Cardiac muscle cell (in vitro differentiated cells and primary cell): ENCODE measurements at places on chromosomes 1 and 21. TPM values are rescaled to one million over a fixed set of nuclear protein-coding genes. Genes with fewer than 3 reads are reported as not detected.
A peak's percentile ranks its signal among the peaks of the same experiment; 100 is the strongest.

The KLHDC9 gene
- 36.5 and 42.4 TPM in 2 replicates for total RNA-seq

The SLC30A7 gene
- total RNA-seq: 6.1 and 6.9 TPM in 2 replicates

GRCh38 chr1:154767315-154768240, 102.5 kb downstream of the KCNN3 start:
- H3K36me3 ChIP-seq: no peaks in the 10 kb centered on the region
- H3K27me3 ChIP-seq: peaks cover 24% of the 10 kb centered on the region
- no peak for DNase-seq
- no peak overlapping the region for H3K4me3 ChIP-seq
- H3K27ac ChIP-seq: no peak overlapping the region
- H3K4me1 ChIP-seq: no peaks in the 10 kb centered on the region

DNA sequence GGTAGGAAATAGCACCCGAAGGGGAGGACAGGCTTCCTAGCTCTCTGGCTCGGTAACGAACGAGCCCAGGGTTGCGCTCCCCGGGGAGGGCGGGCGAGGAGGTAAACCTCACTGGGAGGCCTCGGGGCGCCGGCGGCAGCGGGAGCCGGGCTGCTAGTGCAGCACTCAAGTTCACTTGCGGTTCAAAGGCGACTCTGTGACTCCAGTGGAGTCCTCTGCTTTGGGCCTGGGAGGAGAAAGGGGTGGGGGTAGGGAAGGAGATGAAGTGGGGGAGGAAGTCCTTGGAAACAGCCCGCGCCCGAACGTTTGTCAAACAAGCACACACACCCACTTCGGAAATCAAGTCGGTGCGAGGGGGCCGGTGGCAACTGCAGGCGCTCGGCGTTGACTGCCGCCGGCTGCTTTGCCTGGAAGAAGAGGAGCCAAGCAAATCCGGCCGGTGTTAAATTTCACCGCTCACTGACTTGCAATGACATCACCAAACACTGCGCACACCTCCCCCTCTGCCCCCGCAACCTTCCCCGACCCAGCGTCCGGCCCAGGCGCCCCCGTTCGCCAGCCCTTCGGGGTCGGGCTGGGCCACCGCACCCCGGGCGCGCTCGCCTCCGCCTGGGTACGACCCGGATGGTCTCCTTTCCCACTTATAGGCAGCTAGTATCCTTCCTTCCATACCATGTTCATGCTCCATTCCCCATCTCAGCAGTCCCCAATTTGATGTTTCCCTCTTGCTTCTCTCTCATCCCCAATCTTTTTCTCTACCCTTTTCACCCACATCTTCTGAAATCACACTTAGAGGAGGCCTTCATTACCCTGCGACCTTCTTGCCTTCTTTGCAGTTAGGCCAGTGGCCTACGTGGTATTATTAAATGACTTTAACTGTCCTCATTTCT, at the start of gene COL24A1:
Gene COL24A1, minus strand, starts transcription at position 207 of the 890 bp plus-strand sequence. CDS start 376 bp downstream, outside the sequence.
- H3K27ac ChIP-seq: no peak within 1 kb of the TSS
- H3K36me3 ChIP-seq: no peaks in the 10 kb centered on the region
- peaks cover 40% of the 10 kb centered on the region for H3K27me3 ChIP-seq
- peak within 1 kb of the TSS; percentile 28 for H3K4me3 ChIP-seq
- H3K4me1 ChIP-seq: peaks cover 6% of the 10 kb centered on the region

DNA sequence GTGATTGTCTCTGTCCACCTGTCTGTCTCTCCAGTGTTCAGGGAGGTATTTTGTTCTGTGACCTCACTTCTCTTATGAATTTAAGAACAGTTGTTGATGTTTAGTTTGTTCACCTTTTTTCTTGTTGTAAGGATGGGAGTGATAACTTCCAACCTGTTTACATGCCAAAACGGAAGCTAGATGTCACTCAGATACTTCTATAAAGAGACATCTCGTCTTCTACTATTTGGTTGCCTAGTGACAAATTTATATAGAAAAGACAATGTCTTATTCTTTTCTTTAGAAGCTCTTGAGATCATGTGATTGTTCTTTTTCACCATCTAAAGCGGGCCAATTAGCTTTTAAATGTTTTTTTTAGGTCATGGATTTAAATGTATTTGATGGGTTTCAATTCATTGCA, 33.8 kb downstream of the PRSS38 start:
- no peak for DNase-seq
- no peak overlapping the region for H3K27ac ChIP-seq
- no peak overlapping the region for H3K4me3 ChIP-seq
- H3K27me3 ChIP-seq: no peaks in the 10 kb centered on the region
- no peaks in the 10 kb centered on the region for H3K4me1 ChIP-seq

GRCh38 chr1:168728473-168729404, at the start of gene DPT:
Gene DPT (minus strand): TSS chr1:168729206. CDS start chr1:168729174, 32 bp downstream.
- H3K27me3 ChIP-seq: no peaks in the 10 kb centered on the region
- peaks cover 4% of the 10 kb centered on the region for H3K4me1 ChIP-seq
- no peak for DNase-seq

The PTGFRN gene
- total RNA-seq: 69.7 and 72.4 TPM in 2 replicates

The AMY2B gene
- 19.2 and 50.8 TPM in 2 replicates for total RNA-seq

DNA sequence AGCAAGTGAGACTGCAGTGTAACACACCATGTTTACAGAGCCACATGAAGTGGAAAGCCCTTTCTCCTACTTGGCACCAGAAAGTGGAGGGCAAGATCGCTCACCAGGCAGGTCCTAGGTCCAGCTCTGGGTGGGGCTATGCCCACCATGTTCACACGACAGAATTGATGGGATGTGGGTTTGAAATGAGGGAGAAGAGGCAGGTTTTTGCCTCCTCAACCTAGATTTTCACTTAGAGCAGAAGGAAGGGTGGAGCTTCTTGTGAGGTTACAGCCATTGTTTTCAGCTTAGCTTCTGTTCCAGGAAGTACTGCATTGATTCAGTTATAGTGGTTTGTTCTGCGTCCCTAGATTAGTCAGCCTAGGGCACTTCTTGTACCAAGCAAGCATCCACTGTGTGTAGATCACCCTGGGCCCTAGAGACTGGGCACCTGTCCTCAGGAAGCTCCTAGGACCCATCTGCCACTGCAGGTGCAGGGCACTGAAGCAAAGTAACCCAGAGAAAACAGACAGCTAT, 2.3 kb downstream of the CD53 start:
- no peak overlapping the region for H3K27ac ChIP-seq
- H3K4me3 ChIP-seq: no peak overlapping the region
- no peak for DNase-seq
- no peaks in the 10 kb centered on the region for H3K4me1 ChIP-seq
- no peaks in the 10 kb centered on the region for H3K27me3 ChIP-seq
- no peaks in the 10 kb centered on the region for H3K36me3 ChIP-seq

GRCh38 chr1:32695098-32695904, 7.3 kb downstream of the SYNC start:
- H3K27me3 ChIP-seq: no peaks in the 10 kb centered on the region
- no peaks in the 10 kb centered on the region for H3K4me1 ChIP-seq
- H3K36me3 ChIP-seq: no peaks in the 10 kb centered on the region
- peak; percentile 86 for DNase-seq
- no peak overlapping the region for H3K27ac ChIP-seq
- no peak overlapping the region for H3K4me3 ChIP-seq

The COL8A2 gene
- 0.11 and 0.57 TPM in 2 replicates for total RNA-seq

GRCh38 chr1:190476806-190477205, 858 bp downstream of the BRINP3 start:
- H3K4me1 ChIP-seq: no peaks in the 10 kb centered on the region
- H3K27ac ChIP-seq: no peak overlapping the region
- no peaks in the 10 kb centered on the region for H3K36me3 ChIP-seq
- no peak for DNase-seq

The HES2 gene
- total RNA-seq: not detected in 2 replicates

DNA sequence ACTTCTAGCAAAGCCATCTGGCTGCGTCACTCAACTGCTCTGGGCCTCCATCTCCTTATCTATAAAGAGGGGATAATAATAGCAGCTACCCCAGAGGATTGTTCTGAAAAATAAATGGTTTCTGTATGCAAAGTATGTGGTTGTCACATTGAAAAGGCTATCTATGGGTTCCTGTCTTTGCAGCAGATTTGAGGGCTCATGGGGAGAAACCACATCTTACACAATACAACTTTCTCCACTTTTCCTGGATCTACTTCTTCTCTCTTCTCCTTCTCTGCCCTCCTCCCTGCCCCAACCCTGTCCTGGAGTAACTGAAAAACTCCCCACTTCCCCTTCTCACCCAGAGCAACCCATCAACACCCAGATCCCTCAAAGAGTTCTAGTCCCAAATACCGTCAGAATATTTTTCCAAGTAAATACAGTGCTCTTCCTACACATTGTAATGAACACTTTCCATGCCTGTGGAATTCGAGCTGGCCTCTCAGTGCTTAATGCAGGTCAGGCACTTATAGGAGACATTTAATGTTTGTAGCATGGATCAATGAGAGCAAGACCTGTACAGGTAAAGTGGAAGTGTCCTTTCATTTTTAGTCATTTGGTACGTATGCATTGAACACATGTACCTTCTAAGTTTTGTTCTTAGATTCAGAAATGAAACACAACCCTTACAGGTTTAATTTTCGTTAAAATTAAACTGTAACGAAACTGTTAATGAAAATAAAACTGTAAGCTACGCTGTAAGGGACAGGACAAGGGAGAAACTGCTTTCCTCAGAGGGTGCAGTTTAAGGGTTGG, 131.9 kb downstream of the AK5 start:
- no peaks in the 10 kb centered on the region for H3K27me3 ChIP-seq
- no peak overlapping the region for H3K4me3 ChIP-seq
- peak overlapping the region; percentile 70 for H3K27ac ChIP-seq

GRCh38 chr1:214946615-214947014, 135.9 kb upstream of the KCNK2 start:
- no peak for DNase-seq
- H3K27ac ChIP-seq: no peak overlapping the region
- H3K4me1 ChIP-seq: no peaks in the 10 kb centered on the region
- H3K27me3 ChIP-seq: no peaks in the 10 kb centered on the region
- no peak overlapping the region for H3K4me3 ChIP-seq

The OR2T35 gene
- not detected in 2 replicates for total RNA-seq

The PIGR gene
- total RNA-seq: not detected in 2 replicates

GRCh38 chr21:14557413-14557812, 11.3 kb upstream of the SAMSN1 start:
- H3K36me3 ChIP-seq: no peaks in the 10 kb centered on the region
- no peak for DNase-seq
- H3K4me1 ChIP-seq: no peaks in the 10 kb centered on the region

DNA sequence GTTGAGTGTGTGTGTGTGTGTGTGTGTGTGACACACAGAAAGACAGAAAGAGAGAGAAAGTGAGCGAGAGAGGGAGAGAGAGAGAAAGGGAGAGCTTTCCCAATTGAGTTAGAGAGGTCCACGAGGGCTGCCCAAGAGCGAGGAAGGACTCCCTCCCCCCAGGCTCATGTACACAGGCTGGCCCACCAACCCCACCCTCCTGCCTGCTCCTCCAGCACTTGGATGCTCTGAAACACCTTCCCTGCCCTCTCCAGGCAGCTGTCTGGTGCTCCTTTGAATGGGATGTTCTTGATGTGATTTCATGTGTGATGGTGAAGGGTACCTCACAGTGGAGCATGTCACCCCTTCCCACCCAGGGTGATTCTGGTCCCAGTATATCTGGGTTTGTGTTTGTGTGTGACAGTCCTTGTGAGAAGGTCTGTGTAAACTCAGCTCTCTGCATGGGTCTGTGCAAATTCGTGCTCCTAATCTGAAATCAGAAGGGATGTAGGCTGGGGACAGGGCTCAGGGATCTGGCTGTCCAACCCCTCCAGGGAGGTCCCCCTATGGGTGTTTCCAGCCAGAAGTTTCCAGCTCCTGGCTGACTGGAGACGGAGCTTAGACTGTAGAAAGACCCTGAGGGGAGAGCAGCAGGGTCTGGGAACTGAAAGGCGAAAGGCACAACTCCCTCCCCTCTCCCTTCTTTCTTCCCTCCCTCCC, 6.8 kb upstream of the PEAR1 start:
- no peak overlapping the region for H3K27ac ChIP-seq
- H3K4me3 ChIP-seq: no peak overlapping the region
- no peaks in the 10 kb centered on the region for H3K4me1 ChIP-seq
- no peaks in the 10 kb centered on the region for H3K36me3 ChIP-seq

The CFHR3 gene
- total RNA-seq: 0.07 and 0.39 TPM in 2 replicates

- H3K36me3 ChIP-seq: no peaks in the 10 kb centered on the region
- no peaks in the 10 kb centered on the region for H3K27me3 ChIP-seq
- no peak overlapping the region for H3K4me3 ChIP-seq
- peak; percentile 55 for DNase-seq
Measured at GRCh38 chr1:227793948-227794816, 21.3 kb upstream of the PRSS38 start.

GRCh38 chr21:38330666-38331065, 73.9 kb downstream of the KCNJ15 start:
- H3K4me1 ChIP-seq: no peaks in the 10 kb centered on the region
- no peaks in the 10 kb centered on the region for H3K36me3 ChIP-seq
- H3K27ac ChIP-seq: no peak overlapping the region
- no peak overlapping the region for H3K4me3 ChIP-seq

The FMO2 gene
- total RNA-seq: not detected in 2 replicates

- H3K36me3 ChIP-seq: no peaks in the 10 kb centered on the region
- peak; percentile 1 for DNase-seq
- H3K27me3 ChIP-seq: peaks cover 17% of the 10 kb centered on the region
- no peak overlapping the region for H3K27ac ChIP-seq
- H3K4me1 ChIP-seq: no peaks in the 10 kb centered on the region
Measured at GRCh38 chr1:34268311-34268954, 91.7 kb downstream of the C1orf94 start.

GRCh38 chr1:18064534-18064933, 43.1 kb upstream of the IGSF21 start:
- no peak overlapping the region for H3K27ac ChIP-seq
- peaks cover 30% of the 10 kb centered on the region for H3K27me3 ChIP-seq
- H3K36me3 ChIP-seq: no peaks in the 10 kb centered on the region

DNA sequence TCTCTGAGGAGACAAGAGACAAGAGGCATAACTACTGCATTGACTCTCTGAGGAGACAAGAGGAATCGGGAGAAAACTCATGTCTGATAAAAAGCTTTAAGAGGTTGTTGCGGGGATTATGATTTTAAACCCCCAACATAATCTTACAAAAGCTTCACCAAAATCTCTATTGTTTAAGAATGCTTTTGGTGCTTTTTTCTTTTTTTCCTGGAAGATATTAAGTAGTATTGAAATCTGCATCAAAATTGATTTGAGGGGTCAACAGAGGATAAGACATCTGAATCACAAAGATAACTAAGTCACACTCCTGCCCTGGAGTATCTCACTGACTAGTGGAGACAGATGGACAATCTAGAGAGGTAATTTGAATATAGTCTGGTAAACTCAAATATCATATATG, 115.6 kb upstream of the MROH9 start:
- no peak overlapping the region for H3K27ac ChIP-seq
- H3K4me3 ChIP-seq: no peak overlapping the region
- no peak for DNase-seq
- H3K27me3 ChIP-seq: no peaks in the 10 kb centered on the region
- no peaks in the 10 kb centered on the region for H3K36me3 ChIP-seq

DNA sequence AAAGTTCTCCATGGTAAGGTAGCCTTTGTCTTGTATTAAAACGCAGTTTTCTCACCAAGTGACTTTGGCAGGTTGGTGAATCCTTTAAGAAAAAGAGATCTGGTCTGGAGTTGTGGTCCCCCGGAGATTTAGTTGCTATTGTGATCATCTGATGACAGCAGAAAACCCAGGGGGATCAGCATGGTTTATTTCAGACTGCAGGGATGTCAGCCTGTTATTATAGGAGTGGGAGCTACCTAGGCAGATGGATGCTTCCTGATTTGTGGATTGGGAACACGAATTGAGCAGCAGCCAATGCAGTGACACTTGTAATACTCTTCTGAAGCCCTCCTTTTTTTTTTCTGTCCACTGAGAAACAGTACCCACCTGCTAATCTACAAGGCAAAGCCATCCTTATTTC, 150.2 kb downstream of the ST6GALNAC3 start:
- H3K4me3 ChIP-seq: no peak overlapping the region
- H3K27ac ChIP-seq: no peak overlapping the region
- no peaks in the 10 kb centered on the region for H3K4me1 ChIP-seq
- H3K36me3 ChIP-seq: no peaks in the 10 kb centered on the region
- no peaks in the 10 kb centered on the region for H3K27me3 ChIP-seq
- DNase-seq: no peak
